ENCODE measurements at places on chromosomes 1 and 21.

- no peak for DNase-seq
Observed at GRCh38 chr1:242470774-242471173, 53.7 kb downstream of the PLD5 start.

DNA sequence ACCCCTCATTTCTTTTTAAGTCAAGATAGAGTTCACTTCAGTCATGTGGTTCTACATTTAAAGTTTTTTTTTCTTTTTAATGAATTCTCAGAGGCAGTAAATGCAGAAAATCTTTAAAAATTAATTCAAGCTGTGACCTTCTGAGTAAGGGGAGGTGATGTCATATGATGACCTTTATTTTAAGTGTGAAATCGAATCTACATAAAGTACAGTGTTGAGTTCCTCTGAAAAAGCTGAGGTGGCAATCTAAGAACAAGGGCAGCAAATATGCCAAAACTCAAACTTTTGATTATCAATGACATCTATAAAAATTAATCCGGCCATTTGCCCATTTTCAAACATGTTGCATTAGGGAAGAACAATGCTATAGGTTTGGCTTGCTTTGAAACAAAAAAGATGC lies 173.5 kb downstream of the CDC7 start:
- no peak for DNase-seq

DNA sequence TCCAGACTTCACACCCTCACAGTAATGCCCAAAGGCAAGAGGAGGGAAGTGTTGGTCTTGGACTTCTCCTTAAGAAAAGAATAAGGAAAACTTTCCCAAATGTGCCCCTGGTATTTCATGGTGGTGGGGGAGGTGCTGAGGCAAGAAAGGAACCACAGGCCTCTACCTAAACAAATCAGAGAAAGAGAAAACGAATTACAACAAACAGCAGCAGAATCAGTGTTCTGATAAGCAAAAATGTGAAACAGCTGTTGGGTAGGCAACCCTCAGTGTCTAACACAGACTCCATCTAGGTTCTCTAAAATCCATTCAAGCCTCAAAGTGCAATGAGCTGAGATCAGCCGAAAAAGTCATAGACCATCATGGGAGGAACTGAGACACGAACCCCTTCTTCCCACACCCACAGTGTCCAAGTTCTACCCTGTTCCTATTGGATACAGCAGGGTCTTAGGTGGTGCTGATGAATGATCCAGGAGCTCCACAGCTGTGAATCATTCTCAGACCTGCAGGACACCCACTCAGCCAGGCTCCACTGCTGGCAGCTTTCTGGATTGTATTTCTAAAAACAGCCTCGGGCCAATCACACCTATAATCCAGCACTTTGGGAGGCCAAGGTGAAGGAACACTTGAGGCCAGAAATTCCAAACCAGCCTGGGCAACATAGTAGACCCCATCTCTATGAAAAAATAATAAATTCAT lies 149.1 kb downstream of the PLPP3 start:
- DNase-seq, result no peak

DNA sequence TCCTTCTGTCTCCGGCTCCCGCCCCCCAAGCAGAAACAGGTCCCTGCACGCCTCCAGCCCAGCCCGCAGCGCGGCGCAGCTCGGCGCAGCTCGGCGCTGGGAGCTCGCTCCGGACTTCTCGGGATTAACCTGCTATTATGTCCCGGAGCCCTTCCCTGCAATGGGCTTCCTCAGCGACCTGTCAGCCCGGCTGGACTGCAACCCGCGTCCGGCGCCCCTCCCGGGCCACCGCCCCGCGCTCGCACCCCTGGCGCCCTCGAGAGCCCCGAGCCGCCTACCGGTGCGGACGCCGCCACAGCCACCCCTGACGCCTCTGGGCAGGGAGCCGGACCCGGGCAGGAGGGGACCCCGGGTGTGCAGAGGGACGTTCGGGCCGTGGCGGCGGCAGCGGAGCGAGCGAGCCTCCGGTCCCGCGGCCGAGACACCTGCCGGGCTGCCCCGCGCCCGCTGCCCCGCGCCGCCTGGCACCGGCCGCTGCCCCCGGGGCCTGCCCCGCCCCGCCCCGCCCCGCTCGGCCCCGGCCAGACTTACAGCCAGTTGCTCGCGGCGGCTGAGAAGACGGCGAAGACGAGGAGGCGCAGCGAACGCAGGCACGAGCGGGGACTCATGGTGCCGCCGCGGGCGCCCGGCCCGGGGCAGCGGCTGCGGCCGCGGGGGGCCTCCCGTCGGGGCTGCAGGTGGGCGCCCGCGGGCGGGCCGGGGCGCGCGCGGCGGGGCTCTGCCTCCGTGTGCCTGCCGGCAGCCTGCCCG lies 407 bp downstream of the WNT4 start:
- DNase-seq, result no peak

GRCh38 chr1:14017531-14017961 lies 317.6 kb downstream of the PRDM2 start:
- DNase-seq, result no peak

DNA sequence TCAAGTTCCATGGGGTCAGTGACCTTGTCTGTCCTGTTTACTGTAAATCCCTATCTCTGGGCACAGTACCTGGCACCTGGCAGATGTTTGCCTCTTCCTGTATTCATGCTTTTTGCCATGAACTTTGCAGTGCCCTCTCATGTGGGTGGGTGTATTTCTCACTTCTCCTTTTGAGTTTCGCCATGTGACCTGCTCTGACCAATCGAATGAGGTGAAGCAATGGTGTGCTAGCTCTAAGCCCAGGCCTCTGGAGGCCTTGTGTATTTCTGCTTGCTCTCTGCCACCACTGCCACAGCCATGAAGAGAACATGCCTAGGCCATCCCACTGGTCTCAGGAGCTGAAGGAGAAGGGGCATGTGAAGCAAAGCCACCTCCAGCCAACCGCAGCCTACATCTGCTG lies 185.5 kb upstream of the ZC3H12A start:
- no peak for DNase-seq

- no peak for DNase-seq
Observed at GRCh38 chr1:67948151-67949080, 102.0 kb downstream of the DIRAS3 start.

- no peak for DNase-seq
Observed at GRCh38 chr1:44805311-44806024, 1.7 kb downstream of the DYNLT4 start.

DNA sequence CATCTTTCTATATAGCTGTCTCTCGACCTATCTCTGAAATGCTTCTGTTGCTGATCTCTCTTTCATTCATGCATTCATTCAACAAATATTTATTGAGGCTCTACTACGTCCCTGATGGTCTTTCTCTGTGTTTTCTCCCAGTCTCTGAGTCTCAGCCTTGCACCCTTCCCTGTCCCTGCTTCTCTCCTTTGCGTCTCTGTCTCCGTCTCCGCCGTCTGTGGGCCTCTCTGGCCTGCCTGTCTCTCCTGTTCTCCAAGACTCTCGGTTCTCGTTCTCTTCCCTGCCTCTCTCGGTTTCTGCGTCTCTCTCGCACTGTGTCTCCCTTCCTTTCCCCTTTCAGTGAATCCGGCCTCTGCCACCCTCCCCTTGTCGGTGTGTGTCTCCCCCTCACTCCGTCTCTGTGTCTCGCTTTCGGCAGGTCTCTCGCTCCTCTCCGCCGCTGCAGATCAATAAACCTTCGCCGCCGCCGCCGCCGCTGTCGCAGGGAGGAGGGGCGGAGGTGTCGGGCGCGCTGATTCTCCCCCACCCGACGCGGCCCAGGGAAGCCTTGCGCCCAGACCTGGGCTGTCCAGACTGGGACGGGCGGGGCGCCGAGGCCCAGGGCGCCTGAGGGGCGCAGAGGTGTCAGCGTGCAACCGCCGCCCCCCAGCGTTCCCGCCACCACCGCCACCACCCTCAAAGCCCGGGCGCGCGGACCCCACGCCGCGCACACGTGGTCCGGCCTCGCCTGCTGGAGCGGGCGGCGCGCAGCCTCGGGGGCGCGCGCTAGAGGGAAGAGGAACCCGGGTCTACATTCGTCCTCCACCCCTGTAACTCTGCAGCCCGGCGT lies 3.0 kb downstream of the EFNA3 start:
- no peak for DNase-seq

DNA sequence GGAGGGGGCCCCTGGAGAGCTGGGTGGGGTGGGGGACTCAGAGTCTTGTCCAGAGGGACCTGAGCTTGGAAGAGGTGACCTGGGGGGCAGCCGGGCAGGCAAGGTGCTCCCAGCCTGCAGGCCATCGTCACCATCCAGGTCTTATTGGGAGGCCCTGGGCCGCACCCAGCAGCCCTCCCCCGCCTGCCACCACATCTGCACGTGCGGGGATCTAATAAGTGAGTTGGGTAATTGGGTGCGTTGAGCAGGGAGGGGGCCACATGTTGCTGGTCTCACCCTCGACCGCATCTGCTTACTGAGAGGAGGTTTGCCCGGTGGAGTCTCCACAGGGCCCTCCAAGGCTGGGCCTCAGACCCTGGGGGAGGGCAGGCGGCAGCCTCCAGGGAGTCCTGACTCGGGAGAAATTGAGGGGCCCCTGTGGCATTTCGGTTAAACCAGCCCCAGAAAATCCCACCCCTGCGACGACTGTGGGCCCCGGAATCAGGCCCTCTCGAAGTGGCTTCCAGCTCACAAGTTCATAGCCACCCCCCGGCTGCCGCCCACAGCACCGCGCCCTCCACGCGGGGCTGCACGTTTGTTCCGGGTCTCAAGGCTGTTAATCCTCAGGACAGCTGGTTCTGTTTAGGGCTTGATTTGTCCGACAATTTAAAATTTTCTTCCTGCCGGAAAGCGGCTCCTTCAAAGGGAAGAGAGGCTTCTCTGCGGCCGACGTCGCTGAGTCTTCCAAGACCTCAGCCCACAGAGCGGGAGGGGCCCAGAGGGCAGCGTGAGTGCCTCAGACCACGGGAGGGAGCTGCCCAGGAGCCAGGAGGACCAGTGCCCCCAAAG lies 14.7 kb upstream of the COL6A2 start:
- no peak for DNase-seq

DNA sequence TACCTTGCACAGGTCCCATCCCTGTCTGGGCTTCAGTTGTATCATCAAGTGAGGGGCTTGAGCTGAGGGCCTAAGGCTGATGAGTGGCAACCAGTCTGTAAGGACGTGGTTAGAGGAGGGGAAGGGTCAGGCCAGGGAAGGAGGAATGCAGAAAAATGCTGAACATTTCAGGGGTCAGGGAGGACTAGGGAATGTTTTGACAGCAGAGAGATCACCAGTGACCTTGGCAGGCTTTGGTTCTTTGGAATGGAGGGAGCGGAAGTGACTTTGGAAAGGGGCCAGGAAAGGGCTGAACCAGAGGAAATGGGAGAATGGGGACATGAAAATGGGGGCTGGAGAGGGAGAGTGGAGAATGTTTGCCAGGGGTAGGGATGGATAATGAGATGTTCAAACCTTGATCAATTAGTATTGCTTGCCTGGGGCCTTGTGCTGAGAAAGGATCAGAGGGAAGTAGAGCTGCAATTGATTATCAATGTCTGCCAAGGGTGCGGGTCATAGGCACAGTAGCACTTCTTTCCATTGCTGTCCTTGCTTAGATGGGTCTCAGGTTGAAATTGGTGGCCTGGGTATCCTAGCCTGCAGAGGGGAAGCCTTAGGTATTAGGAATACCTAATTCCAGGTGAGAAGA lies 7.4 kb downstream of the LDLRAP1 start:
- DNase-seq, result no peak

DNA sequence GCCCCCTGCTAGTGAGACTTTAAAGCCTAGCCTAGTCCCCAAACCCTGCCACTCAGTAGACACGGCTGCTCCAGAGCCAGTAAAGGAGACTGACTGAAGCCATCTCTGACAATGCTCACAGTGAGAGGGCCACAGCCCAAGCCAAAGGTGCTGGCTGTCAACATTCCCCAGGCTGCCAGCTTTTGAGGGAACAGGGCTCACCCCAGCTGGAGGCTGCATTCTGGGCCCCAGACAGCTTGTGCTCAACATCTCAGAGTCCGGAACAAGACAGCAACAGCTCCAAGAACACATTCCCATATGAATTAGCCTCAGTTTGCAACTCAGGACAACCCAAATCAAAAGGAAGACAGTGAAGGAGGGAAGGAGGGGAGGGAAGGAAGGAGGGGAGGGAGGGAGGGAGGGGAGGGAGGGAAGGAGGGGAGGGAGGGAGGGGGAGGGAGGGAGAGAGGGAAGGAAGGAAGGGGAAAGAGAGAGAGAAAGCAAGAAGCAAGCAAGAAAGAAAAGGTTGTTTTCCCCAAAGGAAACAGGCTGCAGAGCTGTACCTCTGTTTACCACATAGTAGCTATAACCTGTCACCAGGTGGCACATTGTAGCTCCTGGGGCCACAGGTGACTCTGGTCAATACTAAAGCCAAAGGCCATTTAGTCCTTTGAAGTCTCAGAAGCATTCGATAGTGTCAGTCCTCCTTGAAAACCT lies 5.4 kb downstream of the ARTN start:
- DNase-seq, result no peak

DNA sequence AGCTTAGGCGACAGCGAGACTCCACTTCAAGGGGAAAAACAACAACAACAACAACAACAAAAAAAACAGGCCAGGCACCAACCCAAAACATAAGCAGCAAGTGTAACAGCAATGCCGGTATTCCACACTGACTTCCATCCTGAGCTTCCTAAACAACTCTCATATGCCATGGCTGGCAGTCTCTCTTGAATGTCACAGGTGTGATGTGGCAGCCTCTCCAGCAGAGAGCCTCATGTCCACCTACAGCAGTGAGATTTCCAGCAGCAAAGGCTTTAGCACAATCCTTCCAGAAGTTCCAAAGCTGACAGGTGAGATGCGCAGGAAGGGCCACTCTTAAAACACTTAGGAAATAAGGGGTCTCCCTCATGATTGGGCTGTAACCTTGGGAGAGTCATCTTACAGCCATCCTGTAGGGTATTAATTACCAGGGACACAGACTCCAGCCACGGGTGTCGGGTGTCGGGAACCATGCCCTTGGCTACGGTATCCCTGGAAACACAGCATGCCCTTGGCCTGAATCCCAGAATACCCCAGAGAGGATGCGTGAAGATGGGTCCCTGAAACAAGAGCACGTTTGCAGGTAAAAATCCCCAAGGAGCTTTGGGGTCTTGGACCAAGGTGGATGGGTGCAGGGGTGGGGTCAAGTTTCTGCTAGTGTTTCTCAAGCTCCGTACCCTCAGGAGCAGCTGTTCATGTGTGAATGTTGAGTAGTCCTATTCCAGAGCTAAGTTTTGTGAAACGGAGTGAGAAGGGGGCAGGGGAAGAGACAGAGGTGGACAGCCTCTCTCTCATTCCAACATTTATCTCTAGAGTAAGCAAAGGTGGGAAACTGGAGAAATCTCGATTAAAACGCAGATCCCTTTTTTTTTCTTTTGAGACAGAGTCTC lies 31.4 kb downstream of the CLSTN1 start:
- no peak for DNase-seq

DNA sequence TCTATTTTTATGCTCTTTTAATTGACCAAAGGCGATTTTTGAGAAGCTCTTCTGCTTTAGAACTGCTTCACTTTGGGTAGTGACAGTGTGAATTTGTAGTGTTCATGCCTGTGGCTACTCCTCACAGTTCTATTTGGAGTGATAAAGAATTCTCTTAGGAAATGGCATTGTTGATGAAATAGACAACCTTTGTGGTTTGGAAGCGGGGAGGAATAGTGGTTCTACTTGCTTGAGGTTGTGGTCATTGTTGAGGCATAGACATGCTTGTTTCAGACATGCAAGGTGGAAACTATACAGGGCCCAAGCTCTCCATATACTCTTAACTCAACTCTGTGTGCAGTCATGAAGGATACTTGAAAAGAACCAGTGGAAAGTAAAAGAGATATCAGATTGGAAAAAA lies 481.1 kb upstream of the NEGR1 start:
- no peak for DNase-seq

- no peak for DNase-seq
Observed at GRCh38 chr1:178266619-178267066, 172.7 kb downstream of the RASAL2 start.
